EH (cell line): ENCODE measurements at places on chromosomes 5 and 9.

DNA sequence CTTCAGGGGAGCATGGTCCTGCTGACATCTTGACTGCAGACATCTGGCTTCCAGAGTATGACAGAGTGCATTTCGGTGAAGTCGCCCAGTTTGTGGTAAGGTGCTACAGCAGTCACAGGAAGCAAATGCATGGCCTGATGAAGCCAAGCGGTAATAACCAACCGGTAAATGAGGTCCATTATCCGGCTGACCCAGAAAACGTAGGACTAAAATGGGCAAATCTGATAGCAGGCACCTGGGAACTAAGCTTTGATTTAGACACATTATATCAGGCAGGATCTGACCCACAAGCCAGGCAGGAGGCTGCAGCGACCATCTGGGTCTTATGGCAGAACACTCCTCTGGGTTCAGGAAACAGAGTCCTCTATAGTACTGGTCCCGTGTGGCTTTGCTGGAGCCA, 454.6 kb downstream of the GADD45G start:
- no peak for DNase-seq

GRCh38 chr5:674630-675011, 18.5 kb downstream of the TPPP start:
- no peak for DNase-seq

DNA sequence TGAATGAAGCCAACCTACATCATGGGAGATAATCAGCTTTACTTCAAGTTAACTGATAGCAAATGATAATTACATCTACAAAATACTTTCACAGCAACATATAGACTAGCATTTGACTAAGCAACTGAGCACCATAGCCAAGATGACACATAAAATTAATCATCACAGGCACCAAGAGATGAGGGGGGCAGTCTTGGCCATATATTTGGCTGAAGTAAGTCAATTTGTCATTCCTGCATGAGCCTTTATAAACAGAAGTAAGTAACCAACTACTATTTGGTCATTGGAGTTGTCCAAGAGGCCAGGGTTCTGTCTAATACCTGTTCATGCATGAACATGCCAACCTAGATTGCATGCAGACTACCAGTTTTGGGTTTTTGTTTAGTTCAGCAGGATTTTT, 53.6 kb downstream of the PDCD1LG2 start:
- peak; percentile 63 for DNase-seq

DNA sequence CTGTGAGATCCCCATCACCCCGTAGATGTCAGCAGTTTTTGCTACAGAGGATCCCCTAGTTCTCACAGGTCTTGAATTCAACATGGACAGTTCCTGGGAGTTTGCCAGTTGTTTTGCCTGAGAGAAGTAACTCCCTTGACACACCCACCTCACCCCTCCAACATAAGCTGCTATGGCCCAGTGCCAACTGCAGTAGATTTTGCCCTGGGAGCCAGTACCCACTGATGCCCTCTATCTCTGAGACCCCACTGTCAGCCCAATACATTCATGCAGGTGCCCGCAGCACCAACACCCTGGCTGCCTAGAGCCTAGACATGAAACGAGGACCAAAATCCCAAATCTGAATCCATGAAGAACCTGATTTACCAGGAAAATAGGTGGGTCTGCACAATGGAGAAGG, 583.9 kb upstream of the CTNND2 start:
- DNase-seq: no peak

DNA sequence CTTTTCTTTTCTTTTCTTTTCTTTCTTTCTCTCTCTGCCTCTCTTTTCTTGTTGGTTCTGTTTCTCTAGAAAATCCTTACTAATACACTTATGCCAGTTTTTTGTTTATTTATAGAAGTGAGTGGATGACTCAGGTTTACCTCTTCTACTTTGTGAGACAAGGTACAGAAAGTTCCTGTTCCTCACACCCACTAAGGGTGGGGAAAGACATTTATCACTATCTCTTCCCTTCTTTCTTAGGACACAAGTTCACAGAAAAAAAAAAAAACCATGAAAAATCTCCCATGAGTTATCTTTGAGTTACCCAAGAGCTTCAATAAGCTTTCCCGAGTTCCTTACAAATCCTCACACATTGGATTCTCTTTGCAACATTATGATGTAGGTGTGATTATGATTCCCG, 60.9 kb upstream of the CD180 start:
- no peak for DNase-seq

GRCh38 chr9:33638391-33638915, 114.4 kb downstream of the ANKRD18B start:
- DNase-seq: no peak

DNA sequence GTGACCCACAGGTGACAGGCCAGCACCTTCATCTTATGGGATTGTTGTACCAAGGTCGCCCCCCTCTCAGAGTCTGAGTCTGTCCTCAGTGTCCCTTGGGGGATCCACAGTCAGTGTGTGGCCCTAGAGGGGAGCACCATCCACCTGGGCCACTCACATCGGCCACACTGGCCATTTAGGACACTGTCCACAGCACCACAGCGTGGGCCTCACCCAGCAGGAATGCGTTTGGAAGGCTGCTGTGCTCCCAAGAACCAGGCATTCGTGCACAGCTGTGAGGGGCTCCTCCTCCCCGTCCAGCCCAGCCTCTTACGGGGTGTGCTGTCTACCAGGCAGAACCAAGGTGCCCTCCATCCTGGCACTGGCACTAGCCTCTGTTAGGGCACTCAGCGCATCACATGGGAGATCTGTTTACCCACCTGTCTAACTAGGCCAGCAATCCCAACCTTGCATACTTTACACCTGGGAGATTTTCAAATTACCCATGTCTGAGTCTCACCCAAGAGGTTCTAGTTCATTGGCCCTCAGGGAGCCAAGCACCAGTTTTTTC, 24.5 kb upstream of the UBE2QL1 start:
- no peak for DNase-seq

DNA sequence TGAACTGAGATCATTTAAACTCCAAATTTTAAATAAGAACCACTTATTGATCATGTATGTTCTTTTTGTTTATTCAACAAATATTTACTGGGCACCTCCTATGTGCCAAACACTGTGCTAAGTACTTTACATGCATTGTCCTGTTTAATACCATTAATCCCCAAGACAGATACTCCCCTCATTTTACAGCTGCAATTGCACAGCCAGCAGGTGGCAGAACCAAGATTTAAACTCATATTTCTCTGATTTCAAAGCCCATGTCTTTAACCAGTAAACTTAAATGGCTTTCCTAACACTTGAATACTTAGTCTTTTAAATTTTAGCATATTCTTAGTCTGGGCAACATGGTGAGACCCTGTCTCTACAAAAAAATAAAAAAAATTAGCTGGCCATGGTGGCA, 43.4 kb upstream of the KIAA1958 start:
- DNase-seq: peak; percentile 46

DNA sequence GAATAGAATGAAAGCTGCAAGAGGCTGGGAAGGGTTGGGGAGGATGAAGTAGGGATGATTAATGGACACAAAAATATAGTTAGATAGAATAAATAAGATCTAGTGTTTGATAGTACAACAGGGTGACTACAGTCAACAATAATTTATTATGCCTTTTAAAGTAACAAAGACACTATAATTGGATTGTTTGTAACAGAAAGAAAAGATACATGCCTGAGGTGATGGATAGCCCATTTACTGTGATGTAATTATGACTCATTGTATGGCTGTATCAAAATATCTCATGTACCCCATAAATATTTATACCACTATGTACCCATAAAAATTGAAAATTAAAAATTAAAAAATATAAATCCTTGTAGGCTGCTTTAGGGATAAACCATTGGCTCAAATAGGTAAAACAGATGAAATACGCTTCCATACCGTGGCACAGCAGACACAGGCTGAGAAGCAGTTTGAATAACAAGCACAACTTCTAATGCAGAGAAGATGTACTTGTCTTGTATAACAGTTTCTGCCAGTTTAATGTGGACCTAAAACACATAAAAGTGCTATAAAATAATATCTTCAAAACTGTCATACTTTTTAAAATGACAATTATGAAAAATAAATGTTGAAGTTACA, 34.9 kb downstream of the APBA1 start:
- peak; percentile 40 for DNase-seq

GRCh38 chr5:176809544-176810080, 747 bp upstream of the UNC5A start:
- DNase-seq: no peak

- DNase-seq: peak; percentile 51
Observed at GRCh38 chr9:32968101-32969011, 33.1 kb downstream of the APTX start.

- DNase-seq: no peak
Observed at GRCh38 chr5:148911386-148911785, 85.0 kb downstream of the ADRB2 start.

DNA sequence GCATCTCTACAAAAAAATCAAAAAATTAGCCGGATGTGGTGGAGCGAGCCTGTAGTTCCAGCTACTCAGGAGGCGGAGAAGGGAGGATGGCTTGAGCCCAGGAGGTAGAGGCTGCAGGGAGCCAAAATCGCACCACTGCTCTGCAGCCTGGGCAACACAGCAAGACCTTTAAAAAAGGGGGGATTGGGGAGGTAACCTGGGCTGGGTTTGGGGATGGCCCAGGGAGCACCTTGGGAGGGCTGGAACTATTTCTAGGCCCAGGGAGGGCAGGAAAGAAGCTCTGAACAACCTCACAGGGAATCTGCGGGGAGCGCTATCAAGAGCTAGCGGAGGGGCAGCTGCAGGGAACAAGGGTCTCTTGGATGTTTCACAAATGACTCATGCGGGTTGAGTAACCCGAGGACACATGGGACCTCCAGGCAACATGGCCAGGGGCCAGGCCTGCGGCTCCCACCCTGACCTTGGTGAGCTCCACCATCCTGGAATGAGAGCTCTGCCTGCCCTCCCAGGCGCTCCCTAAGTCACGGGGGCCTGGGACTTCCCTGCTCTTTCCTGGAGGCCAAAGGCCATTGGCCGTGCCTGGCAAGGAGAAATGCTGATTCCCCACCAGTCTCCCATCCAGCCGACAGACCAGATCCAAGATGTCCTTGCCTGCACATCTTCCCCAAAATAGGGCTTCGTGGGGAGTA, 23.4 kb downstream of the SARDH start:
- peak; percentile 79 for DNase-seq

GRCh38 chr5:24737163-24737562, 92.4 kb upstream of the CDH10 start:
- DNase-seq: no peak

GRCh38 chr5:164000241-164000640, 494.8 kb downstream of the MAT2B start:
- DNase-seq: no peak

DNA sequence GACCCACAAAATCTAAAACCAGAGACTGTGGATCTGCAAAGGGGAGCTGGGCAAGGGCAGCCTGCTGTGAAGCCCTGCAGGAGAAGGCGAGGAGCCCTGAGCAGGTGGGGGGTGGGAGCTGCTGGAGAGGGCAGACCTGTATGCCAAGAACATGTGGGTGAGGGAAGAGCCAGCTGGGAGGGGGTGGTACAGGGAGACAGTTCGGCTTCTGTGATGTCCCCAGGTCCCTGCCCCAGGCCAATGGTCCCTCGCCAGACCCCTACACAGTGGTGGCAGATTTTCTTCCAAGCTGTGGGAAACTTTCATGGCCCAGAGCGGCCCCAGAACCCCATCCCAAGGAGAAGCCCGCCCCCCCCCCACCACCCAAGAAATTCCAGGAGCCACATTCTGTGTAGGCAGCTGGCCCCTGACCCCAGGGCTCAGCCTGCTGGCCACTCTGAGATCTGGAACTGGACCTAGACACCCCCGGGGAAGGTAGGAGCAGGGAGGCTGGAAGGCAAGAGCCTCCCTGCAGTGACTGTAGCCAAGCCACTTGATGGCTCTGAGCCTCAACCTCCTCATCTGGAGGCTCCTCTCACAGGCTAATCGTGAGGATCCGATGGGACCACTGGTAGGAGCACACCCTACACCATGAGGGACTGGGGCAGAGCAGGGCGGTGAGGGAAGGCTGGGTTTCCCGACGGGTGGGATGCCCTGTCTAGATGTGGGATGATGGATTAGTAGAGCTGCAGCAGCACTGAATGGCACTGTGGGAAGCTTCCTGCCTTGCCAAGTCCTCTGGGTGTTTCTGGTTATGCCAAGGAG, 22.6 kb upstream of the CSF1R start:
- peak; percentile 8 for DNase-seq

DNA sequence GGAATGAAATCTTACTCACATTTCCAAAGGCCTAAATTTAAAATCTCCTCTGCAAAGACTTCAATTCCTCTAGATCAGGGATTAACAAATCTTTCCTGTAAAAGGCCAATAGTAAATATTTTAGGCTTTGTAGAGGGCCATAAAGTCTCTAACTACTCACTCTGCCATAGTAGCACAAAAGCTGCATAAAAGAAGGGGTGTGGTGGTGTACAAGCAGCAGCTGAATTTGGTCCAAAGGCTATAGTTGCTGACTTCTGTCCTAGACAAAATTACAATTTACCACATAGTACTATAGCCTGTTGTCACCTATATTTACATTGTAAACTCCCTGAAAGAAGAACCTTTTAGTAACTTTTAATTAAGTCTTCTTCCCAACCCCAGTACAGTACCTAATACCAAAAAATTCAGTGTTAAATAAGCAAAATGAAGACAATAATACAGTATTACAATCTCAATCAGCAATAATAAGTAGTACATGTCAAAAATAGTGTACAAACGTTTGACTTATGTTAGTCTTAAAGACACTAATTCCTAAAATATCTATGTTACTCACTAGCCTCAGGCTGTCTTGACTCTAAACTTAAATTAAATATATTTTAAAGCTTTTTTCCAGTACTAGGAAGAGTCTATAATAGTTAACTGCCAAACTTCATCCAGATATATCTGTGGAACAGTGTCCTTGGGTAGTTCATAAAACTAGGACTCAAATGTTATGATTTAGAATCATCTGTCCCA, 6.9 kb downstream of the CETN3 start:
- DNase-seq: peak; percentile 53

GRCh38 chr9:79026316-79026715, 545.4 kb upstream of the TLE4 start:
- peak; percentile 39 for DNase-seq

GRCh38 chr9:27622693-27623340, 49.5 kb upstream of the C9orf72 start:
- no peak for DNase-seq

DNA sequence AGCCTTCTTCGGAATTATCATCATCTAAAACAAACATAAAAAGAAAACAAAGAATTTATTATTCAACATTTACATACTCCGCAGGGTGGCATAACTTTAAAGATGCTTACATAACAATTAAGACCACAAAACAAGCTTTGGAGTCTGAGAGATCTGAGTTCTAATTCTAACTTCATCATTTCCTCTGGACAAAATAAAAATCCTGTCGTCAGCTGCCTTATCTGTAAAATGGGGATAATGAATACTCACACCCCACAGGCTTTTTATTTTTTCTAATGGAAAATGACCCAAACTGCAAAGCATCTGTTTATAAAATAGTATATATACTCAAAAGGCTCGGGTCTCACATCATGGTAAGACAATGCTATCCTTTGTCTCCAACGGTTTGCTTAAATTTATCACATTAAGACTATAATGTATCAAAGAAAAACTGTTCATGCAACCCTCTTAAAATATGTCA, 4.3 kb downstream of the ARRDC3 start:
- DNase-seq: no peak
